ENCODE measurements at places on chromosomes 16 and 17. TPM values are rescaled to one million over a fixed set of nuclear protein-coding genes. Genes with fewer than 3 reads are reported as not detected.
A peak's percentile ranks its signal among the peaks of the same experiment; 100 is the strongest.

DNA sequence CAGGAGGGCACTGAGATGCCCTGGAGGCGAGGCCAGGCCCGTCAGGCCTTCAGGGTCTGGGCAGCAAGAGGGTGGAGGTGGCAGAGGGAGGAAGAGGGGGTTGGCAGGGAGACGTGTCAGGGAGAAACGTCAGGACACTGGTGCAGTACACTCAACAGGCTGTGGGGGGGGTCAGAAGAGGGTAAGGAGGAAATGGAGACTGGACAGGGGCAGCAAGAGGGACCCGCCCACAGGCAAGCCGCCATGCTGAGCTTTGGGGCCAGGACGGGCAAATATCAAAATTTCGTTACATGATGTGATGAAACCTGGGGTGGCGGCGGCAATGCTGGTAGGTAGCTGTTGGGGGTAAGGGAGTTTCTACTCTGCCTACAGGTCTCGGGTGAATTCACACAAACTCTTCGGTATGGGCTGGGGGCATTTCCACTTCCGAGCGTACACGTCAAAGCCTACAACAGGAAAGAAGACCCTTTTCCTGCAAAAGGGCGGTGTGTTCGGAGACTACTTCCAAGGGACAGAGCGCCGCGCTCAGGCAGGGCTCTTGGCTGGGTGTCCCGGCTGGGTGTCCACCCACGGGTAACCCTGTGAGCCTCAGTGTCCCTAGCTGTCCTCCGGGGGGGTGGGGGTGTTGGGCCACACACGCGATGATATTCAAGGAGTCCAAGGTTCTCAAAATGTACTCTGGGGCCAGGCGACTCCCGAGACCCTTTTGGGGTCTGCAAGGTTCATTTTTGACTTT is 43.3 kb upstream of the ATP2A3 start:
- no peak for DNase-seq

DNA sequence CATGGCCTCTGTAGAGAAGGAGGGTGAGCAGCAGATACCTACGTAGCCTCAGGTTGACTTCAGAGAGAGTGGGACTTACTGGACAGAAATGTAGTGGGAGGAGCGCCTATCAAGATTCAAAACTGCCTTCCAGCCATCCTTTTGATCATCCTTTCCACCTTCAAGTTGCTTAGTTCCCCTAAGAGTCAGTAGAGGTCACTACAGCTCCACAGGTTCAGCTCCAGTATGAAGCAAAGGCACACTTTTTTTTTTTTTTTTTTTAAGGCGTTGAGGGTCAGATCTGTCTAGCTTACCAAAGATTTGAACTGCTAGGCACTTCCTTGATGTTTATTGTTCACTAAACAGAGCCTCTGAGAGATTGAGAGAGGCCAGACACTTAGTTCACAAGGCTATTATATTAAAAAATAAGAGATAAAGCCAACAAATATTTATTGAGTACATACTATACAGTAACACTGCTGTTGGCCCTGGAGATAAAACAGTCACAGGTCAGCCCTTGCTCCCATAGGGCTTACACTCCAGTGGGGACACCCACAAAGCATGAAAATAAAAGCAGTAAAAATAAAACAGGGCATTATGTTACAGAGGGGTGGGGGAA is 3.1 kb downstream of the RNF227 start:
- DNase-seq, result peak; percentile 64

DNA sequence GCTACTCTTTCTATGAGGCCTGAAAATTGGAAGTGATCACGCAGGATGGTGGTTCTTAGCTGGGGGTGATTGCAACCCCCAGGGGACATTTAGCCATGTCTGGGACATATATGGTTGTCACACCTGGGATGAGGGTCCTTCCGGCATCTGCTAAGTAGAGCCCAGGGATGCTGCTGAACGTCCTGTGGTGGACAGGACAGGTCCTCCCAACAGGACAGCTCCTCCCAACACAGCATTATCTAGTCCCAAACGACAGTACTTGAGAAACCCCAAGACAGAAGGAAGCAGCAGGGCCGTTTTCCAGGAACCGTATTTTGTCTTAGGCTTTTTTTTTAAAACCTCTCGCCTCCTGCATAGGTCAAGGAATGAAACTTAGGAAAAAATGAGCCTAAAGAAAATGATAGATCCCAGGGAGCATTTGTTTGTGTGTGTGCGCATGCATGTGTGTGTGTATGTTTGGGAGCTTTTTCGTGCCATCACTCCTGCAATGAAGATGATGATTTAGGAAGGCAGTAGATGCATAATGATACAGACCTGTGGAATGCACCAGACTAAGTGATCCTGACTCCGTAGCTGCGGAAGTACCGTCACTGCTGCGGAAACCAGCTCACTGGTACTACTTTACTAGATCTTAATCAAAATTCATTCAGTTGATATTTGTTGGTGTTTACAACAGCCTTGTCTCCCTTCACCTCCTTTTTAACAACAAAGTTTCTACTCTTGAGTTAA is 118.2 kb downstream of the SNX29 start:
- no peak for DNase-seq

DNA sequence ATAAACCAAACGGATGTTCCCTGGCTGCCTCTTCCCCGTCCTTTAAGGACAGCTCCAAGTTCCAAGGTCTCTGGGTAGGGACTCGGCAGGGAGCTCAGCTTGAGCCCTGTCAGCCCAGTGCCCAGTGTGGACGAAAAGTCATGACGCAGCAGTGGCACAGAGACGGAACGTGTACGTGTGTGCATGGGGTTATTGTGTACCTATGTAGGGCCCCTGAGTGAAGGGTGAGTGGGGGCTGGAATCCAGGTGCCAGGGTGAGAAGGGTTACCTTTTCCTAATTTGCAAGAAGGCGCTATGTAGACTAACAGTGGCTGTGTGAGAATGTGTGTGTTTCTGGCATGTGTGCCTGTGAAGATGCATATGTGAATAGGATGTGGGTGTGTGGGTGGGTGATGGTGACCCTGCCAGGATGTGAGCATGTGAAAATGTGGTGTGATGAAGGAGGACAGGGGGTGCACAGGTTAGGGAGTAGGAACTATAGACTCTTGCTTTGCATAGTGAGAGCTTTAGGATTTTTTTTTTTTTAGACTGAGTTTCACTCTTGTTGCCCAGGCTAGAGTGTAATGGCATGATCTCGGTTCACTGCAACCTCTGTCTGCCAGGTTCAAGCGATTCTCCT is 6.0 kb downstream of the SCN4A start:
- no peak for DNase-seq

DNA sequence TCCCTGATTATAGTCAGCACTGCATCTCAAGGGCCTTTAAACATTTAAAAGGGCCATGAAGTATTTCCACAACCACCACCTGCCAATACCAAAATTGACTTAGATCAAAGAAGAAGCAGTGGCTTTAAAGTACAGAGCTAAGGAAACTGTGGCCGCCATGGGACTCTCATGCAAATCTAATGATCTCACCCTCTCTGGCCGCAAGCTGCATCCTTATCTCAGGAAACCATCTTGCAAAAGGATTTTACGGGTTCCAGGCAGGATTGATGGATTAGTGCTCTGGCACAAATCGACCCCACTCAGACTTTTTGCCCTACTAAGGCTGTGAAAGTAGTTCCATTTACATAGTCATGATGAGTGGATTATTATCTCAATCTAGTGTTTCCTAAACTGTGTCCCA is 22.6 kb downstream of the CDRT4 start:
- DNase-seq, result no peak

DNA sequence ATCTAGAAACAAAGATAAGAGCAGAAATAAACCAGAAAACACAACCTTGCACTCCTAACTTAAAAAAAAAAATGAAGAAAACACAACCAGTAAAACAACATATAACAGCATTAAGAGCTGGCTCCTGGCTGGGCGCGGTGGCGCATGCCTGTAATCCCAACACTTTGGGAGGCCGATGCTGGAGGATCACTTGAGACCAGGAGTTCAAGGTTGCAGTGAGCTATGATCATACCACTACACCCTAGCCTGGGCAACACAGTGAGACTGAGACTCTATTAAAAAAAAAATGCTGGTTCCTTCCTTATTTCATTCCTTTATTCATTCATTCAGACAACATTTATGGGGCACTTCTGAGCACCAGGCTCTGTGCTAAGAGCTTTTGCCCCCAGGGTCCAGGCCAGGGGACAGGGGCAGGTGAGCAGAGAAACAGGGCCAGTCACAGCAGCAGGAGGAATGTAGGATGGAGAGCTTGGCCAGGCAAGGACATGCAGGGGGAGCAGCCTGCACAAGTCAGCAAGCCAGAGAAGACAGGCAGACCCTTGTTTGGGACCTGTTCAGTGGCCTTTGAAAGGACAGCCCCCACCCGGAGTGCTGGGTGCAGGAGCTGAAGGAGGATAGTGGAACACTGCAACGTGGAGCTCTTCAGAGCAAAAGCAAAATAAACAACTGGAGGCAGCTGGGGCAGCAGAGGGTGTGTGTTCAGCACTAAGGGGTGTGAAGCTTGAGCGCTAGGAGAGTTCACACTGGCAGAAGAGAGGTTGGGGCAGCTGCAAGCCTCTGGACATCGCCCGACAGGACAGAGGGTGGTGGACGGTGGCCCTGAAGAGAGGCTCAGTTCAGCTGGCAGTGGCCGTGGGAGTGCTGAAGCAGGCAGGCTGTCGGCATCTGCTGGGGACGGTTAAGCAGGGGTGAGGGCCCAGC is 2.6 kb downstream of the STH start:
- DNase-seq, result no peak

- no peak for DNase-seq
These were observed 54.7 kb downstream of the CBFA2T3 start for GRCh38 chr16:88922114-88922825.

- no peak for DNase-seq
These were observed 5.0 kb upstream of the ALDH3A1 start for GRCh38 chr17:19753051-19753509.

GRCh38 chr16:8568231-8568617 is 22.1 kb downstream of the TMEM114 start:
- no peak for DNase-seq

GRCh38 chr17:75793460-75793859 is 8.9 kb downstream of the UNK start:
- DNase-seq, result no peak

DNA sequence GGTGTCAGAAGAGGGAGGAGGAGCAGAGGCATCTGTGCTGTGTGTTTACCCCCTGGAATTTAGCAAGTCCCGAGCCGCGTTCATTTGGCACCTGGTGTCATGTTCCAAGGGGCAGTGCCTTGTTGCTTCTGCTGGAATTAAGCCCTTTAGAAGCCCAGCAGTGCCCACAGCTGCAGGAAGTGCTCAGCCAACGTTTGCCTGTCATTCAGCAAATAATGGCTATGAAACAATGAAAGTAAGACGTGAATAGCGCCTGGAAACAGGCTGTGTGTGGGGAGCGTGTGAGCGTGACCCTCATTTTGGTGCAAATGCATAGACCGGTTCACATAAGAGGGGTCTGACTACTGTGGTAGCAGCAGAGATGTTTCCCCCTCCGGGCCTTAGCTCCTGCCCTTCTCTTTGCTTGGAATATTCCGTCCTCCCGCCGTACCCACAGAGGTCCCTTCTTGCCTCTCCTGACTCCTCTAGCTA is 5.8 kb upstream of the ATP2C2 start:
- DNase-seq, result no peak

- no peak for DNase-seq
These were observed 25.3 kb downstream of the CMIP start for GRCh38 chr16:81469710-81470535.

DNA sequence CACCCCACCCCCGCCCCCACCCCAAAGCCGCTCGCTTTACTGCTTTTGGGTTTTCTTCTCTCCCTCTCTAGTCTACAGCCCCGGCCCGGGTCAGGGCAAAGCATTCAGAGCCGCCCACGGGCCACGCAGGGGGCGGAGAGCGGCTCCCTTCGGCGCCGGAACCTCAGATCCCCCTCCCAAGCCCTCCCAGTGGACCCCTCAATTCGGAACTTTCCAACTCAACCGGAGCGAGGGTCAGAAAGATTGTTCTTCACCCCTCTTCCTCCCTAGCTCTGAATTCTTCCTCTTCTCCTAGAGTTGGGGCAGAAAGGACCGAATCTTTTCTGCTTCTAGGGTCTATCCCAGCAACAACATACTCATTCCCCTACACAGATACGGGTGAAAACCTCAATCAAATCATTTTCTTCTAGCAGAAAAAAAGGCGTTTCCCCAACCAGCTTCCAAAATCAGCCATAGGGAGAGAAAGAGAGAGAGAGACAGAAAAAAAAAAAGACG is 1.0 kb downstream of the HOXB2 start:
- DNase-seq, result no peak

DNA sequence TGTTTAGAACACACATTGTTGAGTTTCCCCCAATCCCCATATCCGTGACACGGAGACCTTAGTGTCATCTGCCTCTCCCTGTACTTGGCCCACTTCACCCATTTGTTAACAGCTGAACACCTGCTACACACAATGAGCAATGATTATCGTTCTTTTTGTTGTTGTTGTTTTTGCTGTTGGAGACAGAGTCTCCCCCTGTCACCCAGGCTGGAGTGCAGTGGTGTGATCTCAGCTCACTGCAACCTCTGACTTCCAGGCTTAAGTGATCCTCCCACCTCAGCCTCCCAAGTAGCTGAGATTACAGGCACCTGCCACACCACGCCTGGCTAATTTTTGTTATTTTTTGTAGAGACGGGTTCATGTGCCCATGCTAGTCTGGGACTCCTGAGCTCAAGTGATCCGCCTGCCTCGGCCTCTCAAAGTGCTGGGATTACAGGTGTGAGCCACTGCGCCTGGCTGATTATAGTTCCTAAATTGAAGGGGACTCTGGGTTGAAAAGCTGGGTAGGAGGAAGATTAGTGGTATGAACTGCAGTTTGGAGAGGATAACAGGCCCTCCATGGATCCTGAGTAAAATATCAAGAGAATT is 21.6 kb downstream of the NDE1 start:
- DNase-seq, result no peak

DNA sequence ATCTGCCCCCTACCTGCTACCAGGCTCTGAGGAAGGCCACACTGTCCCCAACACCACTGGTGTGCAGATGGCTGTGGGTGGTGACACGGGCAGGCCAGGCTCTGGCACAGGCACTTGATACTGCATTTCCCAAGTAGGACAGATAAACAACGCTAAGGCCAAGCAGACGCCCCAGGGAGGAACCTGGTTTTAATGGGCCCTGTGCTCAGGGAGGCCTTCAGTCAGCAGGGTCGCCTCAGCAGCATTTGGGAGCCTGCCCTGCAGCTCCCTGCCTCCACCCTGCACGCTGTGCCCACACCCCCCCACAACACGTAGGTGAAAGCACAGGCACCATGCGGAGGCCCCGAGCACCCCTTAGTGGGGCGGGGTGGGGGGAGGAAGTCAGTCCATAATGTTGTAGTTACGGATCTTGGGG is 3.3 kb upstream of the FASN start:
- no peak for DNase-seq

The ATXN1L gene
- 37.9 TPM for polyA plus RNA-seq

The TNFRSF17 gene
- polyA plus RNA-seq, result 0.18 TPM

The IL21R gene
- 0.30 TPM for polyA plus RNA-seq

The PTX4 gene
- not detected for polyA plus RNA-seq

The CEP295NL gene
- polyA plus RNA-seq, result 0.78 TPM

The MFAP4 gene
- 178 TPM for polyA plus RNA-seq

The SOST gene
- 30.9 TPM for polyA plus RNA-seq

The GUCY2D gene
- 0.45 TPM for polyA plus RNA-seq

The CARD14 gene
- 2.2 TPM for polyA plus RNA-seq

The RPTOR gene
- 18.6 TPM for polyA plus RNA-seq

The UNK gene
- polyA plus RNA-seq, result 50.3 TPM

The CD7 gene
- polyA plus RNA-seq, result 0.18 TPM

The SCNN1G gene
- polyA plus RNA-seq, result 38.1 TPM

The MYH1 gene
- polyA plus RNA-seq, result 0.05 TPM
